Left renal pelvis (tissue), 4 donors: ENCODE measurements at places on chromosomes 4 and X. TPM values are rescaled to one million over a fixed set of nuclear protein-coding genes. Genes with fewer than 3 reads are reported as not detected.

PPP1R3F gene
- polyA plus RNA-seq, result 11.5 TPM

EMCN gene
- polyA plus RNA-seq, result 127 TPM

PITX2 gene
- 3.0 TPM for polyA plus RNA-seq

GRCh38 chr4:34148322-34148908 is 2095.9 kb downstream of the ARAP2 start:
- no peak for DNase-seq

DNA sequence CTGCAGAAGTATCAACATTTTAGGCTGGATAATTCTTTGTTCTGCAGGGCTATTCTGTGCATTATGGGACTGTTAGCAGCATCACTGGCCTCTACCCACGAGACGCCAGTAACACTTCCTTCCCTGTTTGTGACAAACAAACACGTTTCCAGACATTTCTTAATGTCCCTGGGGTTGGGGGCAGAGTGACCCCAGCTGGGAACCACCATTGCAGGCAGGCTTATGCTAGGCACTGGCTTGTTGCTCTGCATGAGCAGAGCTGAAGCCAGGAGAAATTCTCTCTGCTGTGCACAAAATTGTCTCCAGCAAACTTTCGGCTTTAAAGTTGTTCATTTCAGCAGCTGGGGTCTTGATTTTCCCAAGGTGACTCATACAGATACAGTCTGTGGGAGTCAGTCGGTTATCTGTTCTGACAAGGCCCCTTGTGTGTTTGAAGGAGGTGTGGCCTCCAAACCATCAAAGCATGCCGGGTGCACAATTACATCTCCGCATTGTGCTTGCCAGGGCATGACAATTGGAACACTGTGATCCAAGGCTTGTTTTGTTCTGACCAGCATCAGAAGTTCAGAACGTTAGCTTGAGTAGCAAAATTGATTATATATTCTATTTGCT is 156.4 kb upstream of the BOD1L1 start:
- DNase-seq, result no peak

DNA sequence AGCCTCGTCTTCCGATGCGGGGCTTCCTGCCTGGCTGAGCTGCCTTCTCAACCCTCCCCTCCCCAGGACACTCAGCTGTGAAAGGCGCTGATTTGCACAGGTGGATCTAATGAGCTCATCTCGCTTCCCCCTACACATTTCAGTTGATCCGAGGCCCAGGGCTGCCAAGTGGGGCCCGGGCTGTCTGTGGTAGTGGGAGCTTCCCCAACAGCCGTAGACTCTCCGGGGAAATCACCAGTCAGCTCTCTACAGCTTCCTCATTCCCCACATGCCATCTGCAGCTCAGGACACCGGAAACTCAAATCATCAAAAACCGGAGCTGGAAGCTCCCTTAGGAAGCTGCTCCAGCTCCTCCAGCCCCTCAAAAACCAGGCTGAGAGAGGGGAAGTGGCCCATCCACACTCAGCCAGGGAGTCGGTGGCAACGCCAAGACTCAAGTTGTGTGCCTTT is 56.2 kb downstream of the SMIM20 start:
- no peak for DNase-seq

DNA sequence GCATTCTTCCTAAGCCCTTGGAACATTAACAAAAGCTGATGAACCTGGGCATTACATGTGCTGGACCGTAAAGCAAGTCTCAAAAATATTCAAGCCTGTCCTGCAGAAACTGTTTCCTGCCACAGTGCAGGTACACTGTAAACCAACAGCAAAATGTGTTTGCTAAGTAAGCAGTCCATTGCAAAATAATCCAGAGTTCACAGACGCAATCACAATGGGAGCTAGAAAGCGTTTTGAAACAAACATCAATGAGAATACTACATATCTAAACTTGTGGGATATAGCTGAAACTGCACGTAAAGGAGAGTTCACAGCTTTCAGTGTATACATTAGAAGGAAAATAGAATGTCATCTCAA is 61.6 kb downstream of the RGS12 start:
- DNase-seq, result no peak

DNA sequence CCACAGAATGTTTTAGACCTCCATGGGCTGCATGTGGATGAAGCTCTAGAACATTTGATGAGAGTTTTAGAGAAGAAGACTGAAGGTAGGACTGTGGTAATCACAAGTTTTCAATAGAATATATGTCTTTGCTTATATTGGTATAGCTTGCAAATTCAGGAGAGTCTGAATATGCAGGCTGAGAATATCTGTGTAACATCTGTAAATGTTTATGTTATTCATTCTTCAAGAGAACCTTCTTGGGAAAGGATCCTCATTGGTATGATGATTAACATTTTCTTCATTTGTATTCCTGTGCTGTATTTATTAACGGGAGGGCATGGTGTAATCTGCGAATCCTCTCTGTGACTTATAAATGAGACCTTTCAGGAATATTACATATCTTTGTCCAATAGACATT is 52.1 kb upstream of the RHOH start:
- no peak for DNase-seq

OTUD6A gene
- polyA plus RNA-seq, result 0.09 TPM

GRCh38 chr4:125003840-125004239 is 291.3 kb upstream of the ANKRD50 start:
- DNase-seq, result no peak

DNA sequence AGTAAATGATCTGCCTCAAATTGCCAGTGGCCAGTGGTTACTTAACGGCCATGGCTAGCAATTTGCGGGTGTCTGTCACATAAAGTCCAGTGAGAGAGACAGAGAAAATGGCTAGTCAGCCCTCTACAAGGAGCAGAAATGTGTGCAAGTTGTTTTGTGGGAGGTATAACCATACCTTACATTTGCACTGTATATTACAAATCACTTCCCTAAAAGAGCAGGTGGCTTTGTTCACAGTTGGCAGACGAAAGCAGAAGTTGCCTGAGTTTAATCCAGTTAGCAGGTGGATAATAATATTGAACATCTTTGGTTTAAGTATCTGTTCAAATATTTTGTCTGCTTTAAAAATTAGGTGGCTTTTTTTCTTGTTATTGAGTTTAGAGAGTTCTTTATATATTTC is 15.6 kb downstream of the SRPX start:
- no peak for DNase-seq

GRCh38 chrX:100829730-100830129 is 9.5 kb downstream of the CSTF2 start:
- DNase-seq, result no peak

LIAS gene
- polyA plus RNA-seq, result 33.6 TPM

ANK2 gene
- 64.9 TPM for polyA plus RNA-seq

AR gene
- polyA plus RNA-seq, result 3.3 TPM

DNA sequence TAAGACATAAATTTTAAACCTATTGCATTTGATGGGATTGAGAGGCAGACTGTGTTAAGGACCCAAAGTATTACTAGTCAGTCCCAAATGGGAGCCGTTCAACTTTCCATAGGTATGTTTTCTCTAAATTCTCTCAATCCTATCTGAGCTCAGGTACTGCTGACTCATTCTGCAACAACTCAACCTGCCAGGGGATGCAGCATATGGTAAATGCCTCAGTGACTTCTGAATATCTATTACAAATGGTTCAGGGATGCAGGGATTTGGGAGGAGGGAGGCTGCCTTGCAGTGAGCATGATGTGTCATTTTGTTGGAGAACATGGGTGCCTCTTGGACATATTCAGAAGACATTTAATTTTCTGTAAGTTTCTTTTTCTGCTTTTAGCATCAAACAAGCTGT is 97.3 kb downstream of the HDAC8 start:
- DNase-seq, result no peak
